Stimulated activated naive CD4-positive, alpha-beta T cell treated with Interleukin-2 at 50 U/mL for 16 hours (primary cell): ENCODE measurements at places on chromosomes 4 and X.

GRCh38 chrX:22739276-22739675 lies 260.5 kb upstream of the DDX53 start:
- no peak for DNase-seq

GRCh38 chr4:155307731-155308277 lies 69.0 kb downstream of the MAP9 start:
- DNase-seq, result no peak

GRCh38 chr4:71261001-71261400 lies 77.8 kb upstream of the SLC4A4 start:
- DNase-seq, result no peak

- DNase-seq, result no peak
These were observed 138.6 kb upstream of the NAP1L5 start for GRCh38 chr4:88836216-88836615.

DNA sequence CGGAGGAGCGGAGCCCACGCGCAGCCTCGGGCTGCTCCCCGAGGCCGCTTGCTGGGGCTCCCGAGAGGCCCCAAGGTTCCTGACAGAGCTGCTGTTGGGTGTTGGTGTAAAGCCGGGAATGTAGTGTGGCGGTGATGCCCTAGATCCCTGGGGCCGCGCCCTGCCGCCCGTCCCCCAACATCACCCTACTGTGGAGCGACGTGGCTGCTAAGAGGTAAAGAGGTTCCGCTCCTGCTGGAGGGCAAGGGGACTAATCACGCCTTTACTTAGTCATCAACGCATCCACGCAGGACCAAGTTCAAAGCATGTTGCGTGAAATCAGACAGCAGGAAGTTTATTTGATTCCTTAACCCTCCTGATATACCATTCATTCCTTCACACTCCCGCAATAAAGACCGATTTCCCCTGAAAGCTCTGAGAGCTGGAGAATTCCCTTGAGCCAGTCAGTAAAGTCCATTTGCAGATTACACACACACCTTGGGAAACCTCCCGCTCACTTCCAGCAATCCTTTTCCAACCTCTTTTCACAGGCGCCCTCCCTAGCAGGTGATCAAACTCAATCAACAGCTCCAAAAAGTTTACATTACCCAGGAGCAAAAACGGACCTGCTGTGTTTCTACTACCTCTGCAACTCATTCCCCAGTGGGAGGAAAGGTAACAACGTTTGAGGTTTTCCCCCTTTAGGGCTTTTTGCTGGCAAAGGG lies 579 bp upstream of the GABRA2 start:
- no peak for DNase-seq

DNA sequence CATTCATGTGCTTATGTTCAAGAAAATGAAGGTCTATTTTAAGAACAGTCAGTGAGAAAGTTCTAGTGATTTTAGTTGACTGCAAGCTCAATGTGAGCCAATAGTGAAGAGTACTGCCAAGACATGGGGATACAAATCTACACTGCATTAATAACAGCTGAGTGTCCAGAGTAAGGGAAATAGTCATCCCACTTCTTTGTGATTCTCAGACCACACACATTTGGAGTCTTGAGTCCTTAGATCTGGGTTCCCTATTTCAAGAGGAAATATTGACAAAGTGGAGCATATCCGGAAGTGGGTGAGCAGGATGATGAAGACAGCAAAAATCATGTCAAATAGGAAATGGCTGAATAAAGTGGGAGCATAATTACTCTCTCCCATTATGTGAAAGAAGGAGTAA lies 171.1 kb downstream of the LARP7 start:
- no peak for DNase-seq

GRCh38 chrX:50000937-50001542 lies 78.6 kb downstream of the CLCN5 start:
- no peak for DNase-seq

- peak; percentile 73 for DNase-seq
These were observed 14.5 kb downstream of the SPACA5 start for GRCh38 chrX:48021026-48021900.

- DNase-seq, result no peak
These were observed 78.1 kb downstream of the QDPR start for GRCh38 chr4:17433827-17434226.

DNA sequence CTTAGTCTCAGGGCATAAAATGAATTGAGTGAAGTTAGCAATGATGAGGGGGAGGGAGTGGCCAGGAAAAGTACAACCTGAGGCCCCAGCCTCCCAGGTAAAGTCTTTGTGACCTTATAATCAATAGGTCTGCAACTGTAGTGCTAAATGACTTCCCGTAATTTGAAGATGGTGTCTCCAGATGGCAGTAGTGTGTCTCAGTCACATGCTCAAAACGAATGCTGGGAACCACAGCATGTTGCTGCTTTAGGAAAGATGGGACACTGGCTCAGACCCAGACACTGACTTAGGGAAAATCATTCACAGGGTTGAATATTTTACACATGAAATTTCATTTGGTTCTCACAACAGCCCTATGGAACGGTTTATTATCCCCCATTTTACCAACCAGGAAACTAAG lies 10.3 kb downstream of the SRPX2 start:
- no peak for DNase-seq

GRCh38 chr4:101083131-101083530 lies 264.2 kb downstream of the PPP3CA start:
- DNase-seq, result no peak

DNA sequence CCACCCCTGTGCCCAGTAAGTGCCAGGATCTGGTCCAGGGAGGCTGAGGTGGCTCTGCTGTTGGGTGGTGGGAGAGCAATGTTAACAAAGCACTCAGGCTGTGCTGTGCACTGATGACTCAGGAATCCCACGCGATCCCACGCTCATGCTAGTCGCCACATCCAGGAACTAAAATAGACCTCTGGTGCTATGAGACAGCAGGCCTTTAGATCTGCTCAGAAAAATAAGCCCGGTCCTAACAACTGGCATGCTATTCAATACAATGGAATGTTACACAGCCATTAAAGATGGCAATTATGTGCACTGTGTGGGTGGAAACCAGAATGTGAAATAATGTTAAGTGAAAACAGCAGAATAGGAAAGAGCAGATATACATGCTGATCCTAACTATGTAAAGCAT lies 26.0 kb downstream of the ARL13A start:
- DNase-seq, result peak; percentile 5

DNA sequence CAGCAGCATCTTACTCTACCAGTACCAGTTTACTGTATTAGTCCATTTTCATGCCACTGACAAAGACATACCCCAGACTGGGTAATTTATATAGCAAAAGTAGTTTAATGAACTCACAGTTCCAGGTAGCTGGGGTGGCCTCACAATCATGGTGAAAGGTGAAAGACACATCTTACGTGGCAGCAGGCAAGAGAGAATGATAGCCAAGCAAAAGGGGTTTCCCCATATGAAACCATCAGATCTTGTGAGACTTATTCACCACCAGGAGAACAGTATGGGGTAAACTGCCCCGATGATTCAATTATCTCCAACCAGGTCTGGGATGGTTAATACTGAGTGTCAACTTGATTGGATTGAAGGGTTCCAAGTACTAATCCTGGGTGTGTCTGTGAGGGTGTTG lies 69.3 kb downstream of the YIPF6 start:
- no peak for DNase-seq

GRCh38 chr4:14452764-14453163 lies 549.5 kb upstream of the CPEB2 start:
- DNase-seq, result no peak

DNA sequence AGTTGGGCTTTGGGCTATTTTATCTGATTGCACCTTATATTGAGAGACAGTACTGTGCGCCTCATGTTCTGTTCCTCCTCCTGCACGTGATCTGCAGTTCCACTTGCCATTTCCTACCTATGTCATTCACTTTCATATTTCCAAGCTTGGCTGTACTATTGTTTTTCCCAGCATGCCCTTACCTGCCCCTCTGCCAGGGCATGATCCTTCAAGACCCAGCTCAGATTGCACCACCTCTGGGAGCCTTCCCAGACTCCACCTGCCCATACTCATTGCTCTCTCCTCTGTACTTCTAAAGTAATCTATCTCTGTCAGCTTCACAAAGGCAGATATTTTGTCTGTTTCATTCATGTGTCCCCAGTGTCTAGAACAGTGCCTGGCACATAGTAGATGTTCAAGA lies 11.6 kb downstream of the SLC25A5 start:
- DNase-seq, result no peak

- no peak for DNase-seq
These were observed 374.6 kb downstream of the RAB28 start for GRCh38 chr4:13109536-13109935.

- DNase-seq, result no peak
These were observed 96.9 kb downstream of the CHRDL1 start for GRCh38 chrX:110698696-110699095.
